ENCODE measurements at places on chromosomes 16 and 17. TPM values are rescaled to one million over a fixed set of nuclear protein-coding genes. Genes with fewer than 3 reads are reported as not detected.

Gene IL17C
- 0.23 TPM for total RNA-seq

Gene COX4I1
- total RNA-seq: 450 TPM

- peaks cover 14% of the 10 kb centered on the region for H3K4me1 ChIP-seq
- peaks cover 41% of the 10 kb centered on the region for H3K36me3 ChIP-seq
- no peak overlapping the region for H3K27ac ChIP-seq
Measured at GRCh38 chr17:8924595-8924994, 40.9 kb downstream of the PIK3R5 start.

DNA sequence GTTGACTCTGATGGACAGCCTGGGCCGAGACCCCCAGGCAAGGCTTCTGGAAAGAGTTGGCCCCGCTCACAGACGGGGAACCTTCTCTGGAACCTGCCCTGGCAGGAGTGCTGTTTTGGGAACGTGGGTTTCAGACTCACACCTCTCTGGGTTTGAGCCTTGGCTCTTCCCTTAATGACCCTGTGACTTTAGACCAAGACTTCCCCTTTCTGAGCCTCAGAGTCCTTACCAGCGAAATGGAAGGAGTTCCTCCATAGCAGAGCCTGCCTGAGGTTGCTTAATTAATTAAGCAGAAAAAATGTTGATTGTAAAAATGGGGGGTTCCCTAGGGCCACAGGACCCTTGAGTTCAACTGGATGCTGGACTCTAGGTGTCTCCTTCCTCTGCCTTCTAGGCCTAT, 408.2 kb downstream of the SEC14L1 start:
- no peak overlapping the region for H3K4me3 ChIP-seq
- H3K4me1 ChIP-seq: peaks cover 4% of the 10 kb centered on the region
- no peak for DNase-seq
- no peaks in the 10 kb centered on the region for H3K36me3 ChIP-seq
- H3K27me3 ChIP-seq: peaks cover 6% of the 10 kb centered on the region

DNA sequence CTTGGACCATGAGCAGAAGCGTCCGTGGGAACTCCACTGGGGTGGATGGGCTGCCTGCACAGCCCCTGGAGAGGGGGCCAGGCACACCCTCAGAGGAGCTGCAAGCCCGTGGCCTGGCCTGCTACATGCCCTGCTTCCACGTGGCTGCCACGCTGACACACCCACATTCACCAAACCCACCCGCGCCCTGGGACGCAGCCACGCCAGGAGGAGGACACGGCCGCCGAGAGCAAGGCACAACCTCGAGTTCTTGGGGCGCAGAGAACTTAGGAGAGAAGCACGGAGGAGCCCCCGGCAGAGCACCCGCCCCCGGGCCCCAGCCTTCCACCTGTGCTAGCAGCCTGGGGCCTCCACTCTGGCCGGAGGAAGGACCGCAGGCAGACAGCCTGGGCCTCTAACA, 18.8 kb downstream of the CASKIN1 start:
- no peak overlapping the region for H3K27ac ChIP-seq
- no peak overlapping the region for H3K4me3 ChIP-seq
- H3K27me3 ChIP-seq: no peaks in the 10 kb centered on the region
- H3K36me3 ChIP-seq: peaks cover 14% of the 10 kb centered on the region

GRCh38 chr16:65846210-65846602, 520.3 kb upstream of the CDH5 start:
- H3K4me1 ChIP-seq: no peaks in the 10 kb centered on the region
- H3K27me3 ChIP-seq: no peaks in the 10 kb centered on the region
- H3K36me3 ChIP-seq: no peaks in the 10 kb centered on the region
- no peak overlapping the region for H3K4me3 ChIP-seq

DNA sequence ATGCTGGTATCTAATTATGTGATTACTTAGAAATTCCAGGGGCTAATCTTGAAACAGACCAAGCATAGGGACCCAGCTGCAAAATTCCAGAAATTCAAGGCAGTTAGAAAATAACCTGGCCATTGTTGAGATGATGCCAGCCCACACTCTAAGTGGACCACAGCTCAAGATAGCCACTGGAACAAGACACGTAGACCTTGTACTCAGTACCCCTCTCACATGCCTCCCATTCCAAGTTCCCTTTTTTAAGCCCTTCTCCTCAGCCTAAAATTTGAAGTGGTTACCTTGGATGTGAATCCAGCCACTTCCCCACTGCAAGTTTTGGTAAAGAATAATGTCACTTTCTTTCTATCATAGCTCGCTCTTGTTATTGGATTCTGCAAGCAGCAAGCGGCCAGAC, 4.1 kb upstream of the ZNF19 start:
- H3K27me3 ChIP-seq: peaks cover 6% of the 10 kb centered on the region
- H3K36me3 ChIP-seq: no peaks in the 10 kb centered on the region
- DNase-seq: no peak
- peaks cover 1% of the 10 kb centered on the region for H3K4me1 ChIP-seq
- H3K27ac ChIP-seq: no peak overlapping the region

DNA sequence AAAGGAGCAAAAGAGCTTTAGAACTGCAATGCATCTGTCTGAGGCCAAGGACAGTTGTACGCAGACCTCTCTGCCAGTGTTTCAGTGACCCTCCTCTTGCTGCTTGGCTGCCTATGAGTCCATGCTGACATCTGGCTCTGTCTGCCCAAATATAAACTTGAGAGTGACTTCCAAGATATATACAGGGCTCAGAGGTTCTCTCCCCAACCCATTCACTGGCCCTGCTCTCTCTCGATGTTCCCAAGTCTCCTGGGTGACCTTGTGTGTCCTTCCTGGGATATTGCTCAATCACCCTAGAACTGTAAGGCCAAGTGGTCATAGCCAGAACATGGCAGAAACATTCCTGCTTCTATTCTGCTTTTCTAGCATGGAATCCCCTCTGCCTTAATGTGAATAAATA, 716.3 kb downstream of the WWOX start:
- H3K4me3 ChIP-seq: no peak overlapping the region
- no peaks in the 10 kb centered on the region for H3K27me3 ChIP-seq
- H3K4me1 ChIP-seq: peaks cover 3% of the 10 kb centered on the region
